A172 (cell line): ENCODE measurements at places on chromosomes 2 and 18. TPM values are rescaled to one million over a fixed set of nuclear protein-coding genes. Genes with fewer than 3 reads are reported as not detected.

TMEM198 gene
- total RNA-seq = 1.4 and 2.2 TPM in 2 replicates

PTPRN gene
- 19.3 and 31.5 TPM in 2 replicates for total RNA-seq

ANKRD30B gene
- total RNA-seq = 26.2 and 32.3 TPM in 2 replicates

COA5 gene
- total RNA-seq = 47.4 and 48.3 TPM in 2 replicates

PASK gene
- 5.9 and 7.5 TPM in 2 replicates for total RNA-seq

PMAIP1 gene
- 14.7 and 23.2 TPM in 2 replicates for total RNA-seq

IL36A gene
- not detected in 2 replicates for total RNA-seq

GKN1 gene
- not detected in 2 replicates for total RNA-seq

COL5A2 gene
- 955 and 1,017 TPM in 2 replicates for total RNA-seq

ADD2 gene
- total RNA-seq = 47.5 and 50.5 TPM in 2 replicates

MERTK gene
- 0.10 and 0.62 TPM in 2 replicates for total RNA-seq

SPP2 gene
- total RNA-seq = not detected in 2 replicates

NYAP2 gene
- total RNA-seq = not detected in 2 replicates

RPRM gene
- not detected in 2 replicates for total RNA-seq

POTEF gene
- total RNA-seq = not detected in 2 replicates

ADAM17 gene
- 65.5 and 71.3 TPM in 2 replicates for total RNA-seq

XIRP2 gene
- total RNA-seq = 1.6 and 1.9 TPM in 2 replicates

ARHGAP28 gene
- 20.4 and 24.3 TPM in 2 replicates for total RNA-seq

NMS gene
- not detected in 2 replicates for total RNA-seq

SMAD2 gene
- 88.1 and 105 TPM in 2 replicates for total RNA-seq

GPR39 gene
- 3.6 and 4.7 TPM in 2 replicates for total RNA-seq
